ENCODE measurements at places on chromosomes 5 and 9. TPM values are rescaled to one million over a fixed set of nuclear protein-coding genes. Genes with fewer than 3 reads are reported as not detected.

DNA sequence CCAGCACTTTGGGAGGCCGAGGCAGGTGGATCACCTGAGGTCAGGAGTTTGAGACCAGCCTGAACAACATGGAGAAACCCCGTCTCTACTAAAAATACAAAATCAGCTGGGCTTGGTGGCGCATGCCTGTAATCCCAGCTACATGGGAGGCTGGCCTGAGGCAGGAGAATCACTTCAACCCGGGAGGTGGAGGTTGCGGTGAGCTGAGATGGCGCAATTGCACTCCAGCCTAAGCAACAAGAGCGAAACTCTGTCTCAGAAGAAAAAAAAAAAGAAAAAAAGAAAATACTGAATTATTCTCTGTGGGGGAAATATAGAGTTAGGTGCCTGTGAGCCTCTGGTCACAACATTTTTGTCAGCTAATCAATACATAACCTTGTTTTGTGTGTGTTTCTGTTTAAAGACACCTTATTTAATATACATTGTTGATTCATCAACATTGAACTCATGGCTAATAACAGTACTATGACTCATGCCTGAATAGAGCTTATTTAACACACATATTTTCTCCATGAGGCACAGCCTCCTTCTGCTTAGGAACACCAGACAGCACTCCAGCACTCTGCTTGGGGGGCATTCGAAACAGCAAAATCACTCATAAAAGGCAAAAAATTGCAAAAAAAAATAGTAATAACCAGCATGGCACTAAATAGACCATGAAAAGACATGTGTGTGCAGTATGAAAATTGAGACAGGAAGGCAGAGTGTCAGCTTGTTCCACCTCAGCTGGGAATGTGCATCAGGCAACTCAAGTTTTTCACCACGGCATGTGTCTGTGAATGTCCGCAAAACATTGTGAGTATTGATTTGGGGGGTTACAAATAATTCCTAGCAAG, at the start of gene IL31RA:
Gene IL31RA, plus strand, starts transcription at position 519 of the 836 bp plus-strand sequence. Its CDS starts 214 bp downstream, at position 733.
- H3K4me1 ChIP-seq = peaks cover 31% of the 10 kb centered on the region
- no peak within 1 kb of the TSS for H3K4me3 ChIP-seq
- peak; percentile 58 for DNase-seq
- H3K27me3 ChIP-seq = no peaks in the 10 kb centered on the region

The NR6A1 gene
- 1.2 TPM for total RNA-seq

The DIPK1B gene
- total RNA-seq = 242 TPM

DNA sequence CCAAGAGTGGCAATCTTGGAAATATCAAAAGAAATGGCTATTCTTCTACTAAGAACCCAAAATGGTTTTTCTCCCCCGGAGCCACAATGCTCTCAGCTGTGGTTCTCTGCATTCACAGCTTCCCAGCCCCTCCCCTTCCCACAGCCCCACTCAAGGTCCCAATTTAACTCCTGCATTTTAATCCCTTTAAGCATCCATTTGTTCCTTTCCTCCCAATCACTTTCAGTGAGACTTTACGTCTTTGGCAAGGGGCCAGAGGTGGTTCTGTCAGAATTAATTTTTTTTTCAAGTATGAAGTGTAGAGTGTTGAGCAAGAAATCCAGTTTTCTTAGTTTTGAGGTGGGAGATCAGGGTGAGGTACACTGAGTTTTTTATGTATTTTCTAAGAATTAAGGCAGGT, 256.9 kb downstream of the GLIS3 start:
- no peaks in the 10 kb centered on the region for H3K4me1 ChIP-seq
- H3K27me3 ChIP-seq = no peaks in the 10 kb centered on the region
- H3K36me3 ChIP-seq = no peaks in the 10 kb centered on the region
- no peak for DNase-seq
- H3K4me3 ChIP-seq = no peak overlapping the region

DNA sequence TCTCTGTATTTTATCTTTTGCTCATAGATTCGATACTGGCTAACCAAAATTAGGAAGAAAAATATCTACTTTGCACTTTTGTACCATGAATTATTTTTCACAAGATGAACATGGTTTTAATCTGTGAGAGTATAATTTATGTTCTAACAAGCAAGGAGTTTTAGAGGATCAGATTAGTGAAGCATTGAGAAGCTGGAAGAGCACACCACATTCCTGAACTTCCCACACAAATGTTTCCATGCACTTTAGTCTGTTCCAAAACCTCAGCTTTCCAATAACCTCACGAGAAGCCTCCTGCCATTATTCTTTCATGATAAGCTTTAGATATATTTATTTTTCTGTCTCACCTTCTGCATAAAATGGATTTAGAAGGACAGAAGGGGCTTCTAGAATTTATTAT, 98.7 kb upstream of the MPDZ start:
- peak; percentile 11 for DNase-seq
- no peak overlapping the region for H3K4me3 ChIP-seq
- no peak overlapping the region for H3K27ac ChIP-seq
- no peaks in the 10 kb centered on the region for H3K27me3 ChIP-seq

The TLE1 gene
- total RNA-seq = 60.8 TPM

The BTNL3 gene
- not detected for total RNA-seq

DNA sequence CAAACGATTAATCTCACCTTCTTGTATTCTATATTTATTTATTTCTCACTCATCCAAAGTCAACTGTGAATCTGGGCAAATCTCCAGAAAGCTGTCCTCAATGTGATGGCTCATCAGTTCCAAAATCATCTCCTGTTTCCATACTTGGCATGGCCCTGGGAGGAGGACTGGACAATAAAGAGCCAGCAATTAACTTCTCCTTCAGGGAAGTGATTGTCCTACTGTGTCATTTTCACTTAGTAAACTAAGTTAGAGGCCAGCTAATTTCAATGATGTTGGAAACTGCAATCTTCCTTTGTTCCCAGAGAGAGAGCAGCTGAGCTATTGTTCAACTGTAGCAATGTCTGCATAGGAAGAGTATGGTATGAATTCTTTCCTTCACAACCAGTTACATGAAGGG, 17.5 kb downstream of the CDH12 start:
- H3K4me3 ChIP-seq = no peak overlapping the region
- H3K36me3 ChIP-seq = no peaks in the 10 kb centered on the region
- no peaks in the 10 kb centered on the region for H3K4me1 ChIP-seq
- DNase-seq = no peak
- no peaks in the 10 kb centered on the region for H3K27me3 ChIP-seq
- H3K27ac ChIP-seq = no peak overlapping the region

DNA sequence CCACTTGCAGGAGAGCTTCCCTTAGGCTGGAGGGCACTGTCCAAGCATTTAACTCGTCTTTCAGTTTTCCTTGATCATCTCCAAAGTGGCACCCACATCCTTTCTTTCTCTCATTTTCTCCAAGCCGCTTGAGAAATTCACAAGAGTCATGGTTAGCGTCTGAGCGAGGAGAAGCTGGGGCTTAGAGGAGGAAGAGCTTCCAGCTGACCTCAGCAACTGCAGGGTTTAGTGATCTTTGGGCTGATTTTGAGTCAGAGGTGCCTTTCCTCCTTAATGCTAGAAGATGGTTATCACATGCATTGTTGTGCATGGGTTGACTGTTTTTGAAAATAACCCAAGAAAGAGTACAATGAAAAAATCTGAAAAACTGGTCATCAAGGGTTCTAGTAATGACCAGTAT, 134.7 kb downstream of the GADD45G start:
- H3K36me3 ChIP-seq = no peaks in the 10 kb centered on the region
- H3K4me1 ChIP-seq = no peaks in the 10 kb centered on the region
- no peaks in the 10 kb centered on the region for H3K27me3 ChIP-seq
- H3K4me3 ChIP-seq = no peak overlapping the region

The CNTNAP3B gene
- 80.4 TPM for total RNA-seq

DNA sequence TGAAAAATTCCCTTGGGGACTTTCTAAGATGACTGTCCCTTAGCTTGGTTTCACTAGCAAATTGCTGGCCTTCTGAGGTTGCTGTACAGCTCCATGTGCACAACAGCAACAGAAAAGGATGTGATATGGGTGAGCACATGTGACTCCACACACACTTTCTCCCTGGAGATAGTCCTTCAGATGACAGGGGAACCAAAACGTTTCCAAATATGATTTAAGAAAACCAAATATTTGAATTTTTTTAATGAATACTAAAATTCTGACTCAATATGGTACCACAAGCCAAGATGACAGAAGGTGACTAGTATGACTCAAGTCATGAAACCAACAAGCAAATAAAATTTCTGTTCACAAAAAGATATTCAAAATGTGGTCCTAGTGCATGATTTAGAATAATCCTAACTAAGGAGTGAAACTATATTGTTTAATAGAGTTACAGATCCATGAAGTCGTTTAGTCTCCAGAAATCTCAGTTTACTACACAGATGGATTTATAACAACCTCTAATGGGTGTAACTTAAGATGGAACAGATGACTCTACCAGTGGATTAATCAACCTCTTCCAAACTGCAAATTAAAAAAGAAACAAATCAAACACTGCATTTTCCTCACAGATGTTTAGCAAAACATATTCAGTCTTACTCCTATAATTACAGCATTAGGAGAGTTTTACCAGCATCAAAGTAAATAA, 144.8 kb upstream of the PIK3R1 start:
- H3K27ac ChIP-seq = no peak overlapping the region
- H3K36me3 ChIP-seq = no peaks in the 10 kb centered on the region

The CTNND2 gene
- not detected for total RNA-seq

The KCNV2 gene
- total RNA-seq = not detected

DNA sequence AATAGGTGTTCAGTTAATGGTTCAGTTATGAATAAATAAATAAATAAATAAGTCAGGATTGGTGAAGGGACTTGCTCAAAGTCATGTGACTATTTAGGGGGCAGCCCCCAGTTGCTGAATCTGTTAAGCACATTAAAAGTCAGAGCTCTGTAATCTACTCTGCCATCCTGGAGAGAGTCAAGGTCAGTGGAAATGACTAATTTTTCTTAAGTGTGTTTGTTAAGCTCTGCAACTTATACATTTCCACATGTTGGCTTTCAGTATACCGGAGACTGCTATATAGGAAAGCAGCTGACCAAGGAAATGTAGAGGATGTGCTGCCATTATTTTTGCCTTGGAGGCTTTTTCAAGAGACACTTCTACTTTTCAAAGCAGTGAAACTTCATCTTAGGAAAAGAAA, 57.9 kb downstream of the KIAA1958 start:
- H3K4me3 ChIP-seq = no peak overlapping the region
- no peaks in the 10 kb centered on the region for H3K4me1 ChIP-seq
- no peaks in the 10 kb centered on the region for H3K36me3 ChIP-seq
- DNase-seq = peak; percentile 55

DNA sequence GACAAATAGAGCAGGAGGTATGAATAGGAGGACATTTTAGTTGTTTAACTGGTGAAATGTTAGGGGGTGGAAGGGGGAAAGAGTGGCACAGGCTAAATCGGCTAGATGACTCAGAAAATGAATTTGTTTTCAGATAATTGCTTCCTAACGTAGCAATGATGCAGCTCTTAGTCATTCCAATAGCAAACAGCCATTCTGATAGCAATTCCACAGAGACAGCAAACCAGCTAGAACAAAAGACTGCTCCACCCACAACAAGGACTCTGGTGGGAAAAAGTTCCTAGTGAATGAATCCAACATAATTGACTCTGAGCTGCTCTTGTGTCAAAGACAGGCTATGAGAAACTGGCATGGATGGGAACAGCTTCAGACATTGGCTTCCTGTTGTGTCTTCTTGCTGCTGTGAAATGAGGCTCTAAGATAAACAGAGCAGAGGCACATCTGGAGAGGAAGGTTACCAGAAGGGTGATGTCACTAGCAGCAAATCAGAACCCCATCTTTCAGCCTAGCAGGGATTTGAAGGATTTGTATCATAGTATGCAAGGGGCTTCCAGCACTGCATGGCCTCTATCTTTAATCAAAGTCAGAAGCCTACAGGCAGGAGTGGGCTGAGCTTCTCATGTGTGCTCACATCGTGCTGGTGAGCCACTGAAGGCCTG, 28.1 kb upstream of the F2RL1 start:
- no peaks in the 10 kb centered on the region for H3K36me3 ChIP-seq
- no peaks in the 10 kb centered on the region for H3K27me3 ChIP-seq
- DNase-seq = peak; percentile 98
- no peak overlapping the region for H3K4me3 ChIP-seq
- H3K27ac ChIP-seq = peak overlapping the region; percentile 94
- H3K4me1 ChIP-seq = peaks cover 55% of the 10 kb centered on the region

The UNC5A gene
- total RNA-seq = 0.22 TPM

- no peaks in the 10 kb centered on the region for H3K36me3 ChIP-seq
- no peak for DNase-seq
- no peak overlapping the region for H3K27ac ChIP-seq
- H3K27me3 ChIP-seq = no peaks in the 10 kb centered on the region
- no peak overlapping the region for H3K4me3 ChIP-seq
Measured at GRCh38 chr9:9585920-9586319, 1026.9 kb downstream of the PTPRD start.

- H3K27me3 ChIP-seq = peaks cover 14% of the 10 kb centered on the region
- H3K27ac ChIP-seq = no peak overlapping the region
- DNase-seq = no peak
Measured at GRCh38 chr5:150270541-150271295, 18.9 kb downstream of the CAMK2A start.

The HARS1 gene
- total RNA-seq = 104 TPM

- H3K4me1 ChIP-seq = peaks cover 3% of the 10 kb centered on the region
- H3K36me3 ChIP-seq = no peaks in the 10 kb centered on the region
- no peak overlapping the region for H3K27ac ChIP-seq
- H3K4me3 ChIP-seq = no peak overlapping the region
- no peaks in the 10 kb centered on the region for H3K27me3 ChIP-seq
Measured at GRCh38 chr5:133938929-133939328, 29.5 kb downstream of the C5orf15 start.

The APBA1 gene
- 11.4 TPM for total RNA-seq

The TOR2A gene
- total RNA-seq = 19.3 TPM

- no peaks in the 10 kb centered on the region for H3K36me3 ChIP-seq
- no peak overlapping the region for H3K27ac ChIP-seq
- DNase-seq = no peak
- no peaks in the 10 kb centered on the region for H3K4me1 ChIP-seq
- H3K4me3 ChIP-seq = no peak overlapping the region
Measured at GRCh38 chr5:73307645-73308355, 134.8 kb downstream of the TMEM174 start.

DNA sequence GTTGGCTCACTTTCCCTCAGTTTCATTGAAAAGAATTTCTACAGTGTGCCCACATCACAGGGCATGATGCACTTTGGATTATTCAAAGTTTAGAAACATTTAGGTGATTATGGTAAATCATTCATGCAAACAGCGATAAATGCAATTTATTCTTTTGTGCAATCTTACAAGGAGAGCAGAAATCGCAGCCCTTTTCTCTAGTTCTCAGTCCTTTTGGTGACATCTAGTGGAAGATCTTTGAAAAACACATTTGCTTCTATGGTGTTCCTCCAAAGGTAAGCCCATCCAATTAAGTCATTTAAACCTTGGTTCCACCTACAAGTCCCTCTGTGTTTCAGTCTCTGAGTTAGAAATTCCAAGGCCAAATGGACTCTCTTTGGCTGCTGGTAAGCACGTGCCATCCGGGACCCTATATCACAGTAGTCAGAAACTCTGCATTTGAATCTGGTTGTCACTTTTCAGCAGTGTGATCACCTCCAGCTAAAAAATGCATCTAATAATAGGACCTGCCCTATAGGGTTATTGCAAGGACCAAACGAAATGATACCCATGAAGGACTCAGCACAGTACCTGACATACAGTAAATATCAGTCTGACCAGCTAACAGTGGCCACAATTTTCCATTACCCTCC, 66.4 kb downstream of the MACROH2A1 start:
- no peak overlapping the region for H3K4me3 ChIP-seq
- no peaks in the 10 kb centered on the region for H3K36me3 ChIP-seq
- no peaks in the 10 kb centered on the region for H3K27me3 ChIP-seq
- no peaks in the 10 kb centered on the region for H3K4me1 ChIP-seq
- H3K27ac ChIP-seq = no peak overlapping the region
